ENCODE measurements at places on chromosomes 5 and 9. TPM values are rescaled to one million over a fixed set of nuclear protein-coding genes. Genes with fewer than 3 reads are reported as not detected.

The CYFIP2 gene
- polyA plus RNA-seq: 45.6 TPM

The IFNA21 gene
- polyA plus RNA-seq: not detected

The FAM169A gene
- not detected for polyA plus RNA-seq

- no peaks in the 10 kb centered on the region for H3K36me3 ChIP-seq
- H3K27ac ChIP-seq: no peak overlapping the region
- H3K4me1 ChIP-seq: no peaks in the 10 kb centered on the region
- DNase-seq: no peak
- H3K4me3 ChIP-seq: no peak overlapping the region
These were observed 531.1 kb downstream of the RASEF start for GRCh38 chr9:82531795-82532194.

GRCh38 chr9:72326641-72327040 lies 38.4 kb downstream of the ZFAND5 start:
- peak; percentile 58 for DNase-seq
- H3K36me3 ChIP-seq: no peaks in the 10 kb centered on the region
- H3K4me3 ChIP-seq: no peak overlapping the region
- H3K4me1 ChIP-seq: peaks cover 7% of the 10 kb centered on the region
- no peaks in the 10 kb centered on the region for H3K27me3 ChIP-seq
- no peak overlapping the region for H3K27ac ChIP-seq

- no peaks in the 10 kb centered on the region for H3K36me3 ChIP-seq
- DNase-seq: no peak
- H3K4me1 ChIP-seq: no peaks in the 10 kb centered on the region
- H3K4me3 ChIP-seq: no peak overlapping the region
- no peaks in the 10 kb centered on the region for H3K27me3 ChIP-seq
- H3K27ac ChIP-seq: no peak overlapping the region
These were observed 47.5 kb downstream of the DBH start for GRCh38 chr9:133683586-133684120.

GRCh38 chr5:18534119-18534518 lies 899.9 kb downstream of the TAF11L14 start:
- no peaks in the 10 kb centered on the region for H3K27me3 ChIP-seq
- H3K4me1 ChIP-seq: no peaks in the 10 kb centered on the region
- no peak overlapping the region for H3K4me3 ChIP-seq
- DNase-seq: no peak
- no peaks in the 10 kb centered on the region for H3K36me3 ChIP-seq

DNA sequence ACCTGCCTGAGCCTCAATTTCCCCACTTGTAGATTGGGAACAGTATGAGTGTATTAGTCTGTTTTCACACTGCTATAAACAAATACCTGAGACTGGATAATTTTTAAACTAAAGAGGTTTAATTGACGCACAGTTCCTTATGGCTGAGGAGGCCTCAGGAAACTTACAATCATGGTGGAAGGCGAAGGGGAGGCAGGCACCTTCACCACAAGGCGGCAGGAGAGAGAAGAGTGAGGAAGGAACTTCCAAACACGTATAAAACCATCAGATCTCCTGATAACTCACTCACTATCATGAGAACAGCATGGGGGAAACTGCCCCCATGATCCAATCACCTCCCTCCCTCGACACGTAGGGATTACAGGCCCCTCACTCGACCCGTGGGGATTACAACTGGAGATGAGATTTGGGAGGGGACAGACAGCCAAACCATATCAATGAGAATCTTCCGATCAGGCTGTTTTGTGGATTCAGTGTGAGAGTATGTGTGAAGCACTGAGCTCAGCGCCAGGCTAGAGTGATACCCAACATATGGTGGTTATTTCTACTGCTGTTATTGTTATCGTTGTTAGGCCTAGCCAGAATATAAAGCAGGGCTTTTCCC lies 14.6 kb upstream of the LMX1B start:
- H3K36me3 ChIP-seq: no peaks in the 10 kb centered on the region
- no peak overlapping the region for H3K4me3 ChIP-seq
- DNase-seq: no peak

- no peak for DNase-seq
- H3K4me3 ChIP-seq: no peak overlapping the region
- no peak overlapping the region for H3K27ac ChIP-seq
These were observed 229.7 kb downstream of the MRPS30 start for GRCh38 chr5:45038366-45038987.

- no peaks in the 10 kb centered on the region for H3K27me3 ChIP-seq
- H3K4me3 ChIP-seq: no peak overlapping the region
- H3K27ac ChIP-seq: no peak overlapping the region
These were observed 176.7 kb downstream of the NXNL2 start for GRCh38 chr9:88711719-88712118.

GRCh38 chr9:35688558-35689541 lies 875 bp downstream of the TPM2 start:
- H3K27me3 ChIP-seq: peaks cover 15% of the 10 kb centered on the region
- H3K36me3 ChIP-seq: no peaks in the 10 kb centered on the region
- H3K27ac ChIP-seq: no peak overlapping the region
- no peak overlapping the region for H3K4me3 ChIP-seq
- peaks cover 21% of the 10 kb centered on the region for H3K4me1 ChIP-seq

DNA sequence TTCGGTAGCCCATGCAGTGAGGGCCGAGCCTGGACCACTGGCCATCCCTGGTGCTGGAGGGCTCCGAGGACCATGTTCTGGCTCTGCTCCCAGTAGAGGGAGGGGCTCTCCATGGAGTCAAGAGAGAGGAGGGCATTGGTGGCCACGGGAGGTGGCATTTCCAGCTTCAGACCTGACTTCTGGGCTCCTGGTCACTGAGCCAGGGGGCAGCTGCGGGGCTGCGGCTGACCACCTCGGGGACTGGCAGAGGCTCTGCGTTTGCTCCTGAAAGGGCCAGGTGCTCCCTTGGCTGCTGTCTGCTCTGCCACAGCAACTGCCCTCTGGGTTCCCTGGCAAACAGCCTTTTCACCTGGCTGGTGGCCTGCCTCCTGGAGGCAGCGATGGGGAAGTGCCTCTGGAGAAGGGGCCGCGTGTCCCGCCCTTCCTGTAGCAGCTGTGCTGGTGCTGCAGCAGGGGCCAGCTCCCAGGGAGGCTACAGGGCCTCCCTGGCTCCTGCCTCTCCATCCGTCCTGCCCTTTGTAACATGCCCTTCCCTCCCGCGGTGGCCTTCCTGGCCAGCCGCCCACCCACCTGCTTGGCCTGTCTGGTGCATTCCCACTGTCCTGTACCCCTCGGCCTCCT lies 144.6 kb downstream of the CACNA1B start:
- peaks cover 2% of the 10 kb centered on the region for H3K27me3 ChIP-seq
- no peak overlapping the region for H3K27ac ChIP-seq
- H3K4me3 ChIP-seq: no peak overlapping the region
- no peaks in the 10 kb centered on the region for H3K4me1 ChIP-seq

DNA sequence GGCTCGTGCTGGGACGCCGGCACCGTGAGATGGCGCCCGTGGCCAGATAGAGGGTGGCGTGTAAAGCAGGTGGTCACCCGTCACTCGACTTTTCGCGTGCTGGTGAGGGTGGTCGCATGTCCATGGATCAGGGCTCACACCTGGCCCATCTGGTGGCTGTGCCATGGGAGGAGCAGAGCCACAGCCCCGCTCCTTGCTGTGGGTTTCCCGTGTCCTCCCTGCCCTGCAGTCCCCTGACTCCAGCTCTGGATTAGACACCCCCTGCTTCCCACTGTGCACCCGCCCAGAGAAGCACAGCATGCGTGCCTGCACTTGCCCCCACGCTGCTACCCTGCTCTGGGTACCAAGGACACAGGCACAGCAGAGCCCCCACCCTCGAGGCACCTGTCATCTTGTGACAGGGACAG lies 1.8 kb upstream of the TMEM250 start:
- H3K27me3 ChIP-seq: no peaks in the 10 kb centered on the region
- no peak overlapping the region for H3K27ac ChIP-seq
- H3K36me3 ChIP-seq: peaks cover 10% of the 10 kb centered on the region

DNA sequence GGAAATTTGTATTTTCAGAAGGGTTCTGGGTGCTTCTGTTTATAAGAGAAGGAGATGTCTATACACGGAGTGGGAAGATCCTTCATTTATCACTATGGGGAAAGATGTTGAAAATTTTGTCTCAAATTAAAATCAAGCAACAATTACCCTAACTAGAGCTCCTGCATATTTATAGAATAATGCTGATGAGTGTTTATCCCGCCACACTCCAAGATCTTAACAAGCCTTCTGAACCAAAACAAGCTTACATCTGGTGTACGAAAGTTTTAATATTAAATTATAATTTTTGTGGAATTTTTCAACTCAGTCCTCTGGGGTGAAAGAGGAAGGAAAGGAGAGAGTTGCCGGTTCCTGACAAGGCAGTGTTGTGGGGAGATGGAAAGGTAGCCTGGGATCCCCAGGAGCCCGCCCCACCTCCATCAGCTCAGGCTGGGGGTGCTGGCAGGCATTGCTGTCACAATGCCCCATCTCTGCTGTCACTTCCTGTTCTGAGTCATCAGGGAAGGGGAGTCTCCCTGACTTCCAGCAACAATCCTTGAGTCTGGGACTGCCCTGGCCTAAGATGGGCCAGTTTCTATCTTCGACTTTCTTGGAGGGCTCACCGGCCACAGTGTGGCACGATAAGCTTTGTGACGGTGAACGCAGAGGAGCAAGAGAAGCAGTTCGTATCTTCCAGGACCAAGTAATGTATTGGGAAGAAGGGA lies 64.5 kb downstream of the ERAP1 start:
- no peaks in the 10 kb centered on the region for H3K27me3 ChIP-seq
- H3K36me3 ChIP-seq: peaks cover 99% of the 10 kb centered on the region
- H3K4me1 ChIP-seq: peaks cover 16% of the 10 kb centered on the region
- peak; percentile 80 for DNase-seq

GRCh38 chr5:95878417-95879323 lies 56.1 kb upstream of the GLRX start:
- no peaks in the 10 kb centered on the region for H3K36me3 ChIP-seq
- H3K27me3 ChIP-seq: no peaks in the 10 kb centered on the region
- no peak overlapping the region for H3K27ac ChIP-seq

- H3K4me1 ChIP-seq: no peaks in the 10 kb centered on the region
- no peak overlapping the region for H3K27ac ChIP-seq
- H3K36me3 ChIP-seq: peaks cover 47% of the 10 kb centered on the region
- H3K4me3 ChIP-seq: no peak overlapping the region
- no peak for DNase-seq
These were observed 205.6 kb downstream of the DENND1A start for GRCh38 chr9:123724211-123724796.

GRCh38 chr5:39164016-39164415 lies 55.3 kb downstream of the FYB1 start:
- H3K27me3 ChIP-seq: no peaks in the 10 kb centered on the region
- peaks cover 67% of the 10 kb centered on the region for H3K36me3 ChIP-seq
- peaks cover 14% of the 10 kb centered on the region for H3K4me1 ChIP-seq
- no peak overlapping the region for H3K27ac ChIP-seq

- DNase-seq: no peak
- H3K27ac ChIP-seq: no peak overlapping the region
- H3K4me1 ChIP-seq: no peaks in the 10 kb centered on the region
These were observed 366.7 kb downstream of the GABRG2 start for GRCh38 chr5:162434281-162434680.

DNA sequence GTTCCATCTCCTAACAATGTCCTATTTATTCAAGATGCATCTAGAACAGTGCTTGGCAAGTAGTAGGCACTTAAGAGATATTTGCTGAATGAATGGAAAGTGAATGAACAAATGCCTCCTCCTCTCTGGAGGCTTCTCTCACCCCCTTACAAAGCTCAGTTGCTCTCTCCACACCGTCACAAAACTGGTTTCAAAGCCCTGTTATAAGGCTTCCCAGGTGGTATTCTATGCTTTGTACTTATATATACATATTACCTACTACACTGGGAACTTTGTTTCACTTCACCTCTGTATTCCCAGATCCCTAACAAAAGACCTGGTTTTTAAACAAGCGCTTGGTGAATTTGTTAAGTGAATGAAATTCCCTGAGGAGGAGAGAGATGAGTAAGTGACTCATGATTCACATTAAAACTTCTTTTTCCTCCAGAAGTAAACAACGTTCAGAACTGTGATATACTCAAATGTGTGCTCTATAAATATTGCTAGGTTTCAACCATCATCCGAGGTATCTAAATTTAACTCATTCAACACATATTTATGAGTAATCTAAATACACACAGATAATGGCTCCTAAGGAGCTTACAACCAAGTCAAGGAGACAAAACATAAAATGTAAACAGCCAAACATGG lies 36.0 kb downstream of the DENND1A start:
- H3K36me3 ChIP-seq: no peaks in the 10 kb centered on the region
- H3K27me3 ChIP-seq: no peaks in the 10 kb centered on the region
- no peak overlapping the region for H3K27ac ChIP-seq

DNA sequence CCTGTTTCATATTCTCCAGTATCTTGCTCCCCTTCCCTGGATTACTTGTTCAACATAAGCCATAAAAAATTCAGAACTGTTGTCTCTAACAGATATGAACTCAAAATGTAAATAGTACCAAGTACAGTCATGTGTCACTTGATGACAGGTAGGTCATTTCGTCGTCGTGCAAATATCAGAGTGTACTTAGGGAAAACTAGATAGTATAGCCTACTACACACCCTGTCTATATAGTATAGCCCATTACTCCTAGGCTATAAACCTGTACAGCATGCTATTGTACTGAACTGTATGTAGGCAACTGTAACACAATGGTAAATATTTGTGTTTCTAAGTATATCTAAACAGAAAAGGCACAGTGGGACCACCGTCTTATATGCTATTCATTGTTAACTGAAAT lies 39.1 kb downstream of the SMIM15 start:
- no peaks in the 10 kb centered on the region for H3K27me3 ChIP-seq
- no peaks in the 10 kb centered on the region for H3K36me3 ChIP-seq
- H3K27ac ChIP-seq: no peak overlapping the region
- no peak overlapping the region for H3K4me3 ChIP-seq
- H3K4me1 ChIP-seq: no peaks in the 10 kb centered on the region

- no peaks in the 10 kb centered on the region for H3K27me3 ChIP-seq
- H3K36me3 ChIP-seq: peaks cover 43% of the 10 kb centered on the region
- H3K4me3 ChIP-seq: peak overlapping the region; percentile 15
These were observed 4.4 kb downstream of the ST8SIA4 start for GRCh38 chr5:100898504-100899346.

DNA sequence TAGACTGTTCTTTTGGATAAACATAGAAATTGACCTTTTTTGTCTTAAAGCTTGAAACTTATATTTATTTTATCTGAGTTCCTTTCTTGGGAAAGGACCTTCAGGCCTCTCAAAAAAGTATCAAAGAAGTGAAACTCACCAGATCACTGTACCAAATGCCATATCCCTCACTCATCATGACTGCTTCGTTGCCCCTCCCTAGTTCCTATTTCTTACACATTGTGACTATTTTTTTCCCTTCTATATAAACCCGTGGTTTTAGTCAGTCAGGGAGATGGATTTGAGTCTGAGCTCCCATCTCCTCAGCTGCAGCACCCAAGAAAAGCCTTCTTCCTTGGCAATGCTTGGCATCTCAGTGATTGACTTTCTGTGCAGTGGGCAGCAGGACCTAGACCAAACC lies 129.4 kb downstream of the LPAR1 start:
- no peaks in the 10 kb centered on the region for H3K27me3 ChIP-seq
- H3K4me3 ChIP-seq: no peak overlapping the region
- DNase-seq: no peak
- no peak overlapping the region for H3K27ac ChIP-seq
- H3K36me3 ChIP-seq: peaks cover 6% of the 10 kb centered on the region
- H3K4me1 ChIP-seq: no peaks in the 10 kb centered on the region

DNA sequence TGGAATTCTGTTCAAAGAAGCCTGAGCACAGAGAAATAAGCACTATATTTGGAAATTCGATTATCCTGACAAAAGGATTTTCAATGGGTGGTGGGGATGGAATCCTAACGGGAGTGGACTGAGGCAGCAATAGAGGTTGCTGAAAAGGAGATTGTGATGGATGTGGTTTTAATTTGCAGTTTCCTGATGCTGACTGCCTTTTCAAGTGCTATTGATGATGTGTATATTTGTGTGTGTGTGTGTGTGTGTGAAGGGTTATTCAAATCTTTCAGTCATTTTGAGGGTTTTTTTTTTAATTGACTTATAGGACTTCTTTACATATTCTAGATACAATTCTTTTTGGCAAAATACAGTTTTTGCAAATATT lies 614.5 kb downstream of the HINT1 start:
- H3K27me3 ChIP-seq: no peaks in the 10 kb centered on the region
- H3K27ac ChIP-seq: no peak overlapping the region
- DNase-seq: no peak
- H3K4me1 ChIP-seq: no peaks in the 10 kb centered on the region
- H3K36me3 ChIP-seq: no peaks in the 10 kb centered on the region
- no peak overlapping the region for H3K4me3 ChIP-seq
